ENCODE measurements at places on chromosomes 6 and 20.

- no peak for DNase-seq
Measured at GRCh38 chr6:30931272-30931671, 698 bp downstream of the SFTA2 start.

DNA sequence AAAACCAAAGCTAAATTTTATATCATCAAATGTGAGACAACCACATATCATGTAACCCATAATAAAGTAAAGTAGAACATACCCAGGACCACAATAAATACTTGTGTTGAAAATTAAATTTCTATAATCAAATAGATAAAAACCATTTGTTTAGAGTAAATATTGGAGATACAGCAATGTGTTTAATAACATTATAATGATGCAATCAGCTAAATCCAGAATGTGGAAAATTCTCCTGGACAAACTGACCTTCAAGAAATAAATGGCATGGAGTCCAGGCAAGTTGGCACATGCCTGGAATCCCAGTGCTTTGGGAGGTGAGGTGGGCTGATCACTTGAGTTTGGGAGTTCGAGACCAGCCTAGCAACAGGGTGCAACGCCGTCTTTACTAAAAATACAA, 84.0 kb downstream of the GPX5 start:
- DNase-seq, result no peak

GRCh38 chr6:139308286-139308916, 16.6 kb upstream of the TXLNB start:
- no peak for DNase-seq

DNA sequence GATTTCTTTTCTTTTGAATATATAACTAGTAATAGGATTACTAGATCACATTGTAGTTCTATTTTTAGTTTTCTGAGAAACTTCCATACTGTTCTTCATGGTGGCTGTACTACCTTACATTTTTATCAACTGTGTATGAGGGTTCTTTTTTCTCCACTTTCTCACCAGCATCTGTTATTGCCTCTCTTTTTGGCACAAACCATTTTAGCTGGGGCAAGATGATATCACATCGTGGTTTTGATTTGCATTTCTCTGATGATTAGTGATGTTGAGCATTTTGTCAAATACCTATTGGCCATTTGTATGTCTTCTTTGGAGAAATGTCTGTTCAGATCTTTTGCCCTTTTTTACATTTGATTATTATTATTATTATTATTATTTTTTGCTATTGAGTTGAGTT, 86.1 kb upstream of the TCF21 start:
- DNase-seq, result no peak

DNA sequence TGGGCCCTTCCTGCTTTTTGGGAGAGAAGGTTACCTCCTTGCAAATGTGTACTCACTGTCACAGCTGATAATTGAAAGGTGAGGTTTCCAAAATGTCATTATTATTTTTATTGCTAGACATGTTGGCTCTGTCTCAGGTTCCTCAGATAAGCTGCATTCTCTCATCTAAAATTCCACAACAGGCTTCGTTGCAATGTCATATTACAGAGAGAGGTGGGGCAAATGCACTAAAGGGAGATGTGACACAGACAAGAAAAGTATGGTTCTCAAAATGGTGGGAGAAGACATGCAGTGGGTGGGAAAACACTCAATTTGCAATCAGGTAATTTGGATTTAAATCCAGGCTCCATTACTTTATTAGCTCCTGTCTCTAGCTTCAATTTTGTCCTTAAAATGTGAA, 256.4 kb upstream of the POU3F2 start:
- DNase-seq, result no peak

DNA sequence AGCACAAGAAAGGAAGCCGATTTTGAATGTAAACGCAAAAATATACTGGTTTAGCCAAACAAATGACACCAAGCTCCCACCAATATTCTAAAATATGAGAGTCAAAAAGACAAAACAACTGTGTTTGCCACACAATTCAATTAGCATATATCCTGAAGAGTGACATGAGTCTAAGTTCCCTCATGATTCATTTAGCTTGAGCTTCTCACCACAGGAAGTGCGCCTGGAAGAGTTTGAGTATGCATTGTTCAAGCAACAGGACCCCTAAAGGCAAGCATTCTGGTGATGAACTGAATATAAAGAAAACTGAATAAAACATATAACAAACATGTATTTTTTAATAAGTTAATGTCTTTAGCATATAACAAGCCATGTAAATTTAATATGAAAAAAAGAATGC, 115.2 kb upstream of the RUNX2 start:
- DNase-seq, result no peak

- DNase-seq, result no peak
Measured at GRCh38 chr6:46923476-46923875, 1.7 kb upstream of the ADGRF5 start.

DNA sequence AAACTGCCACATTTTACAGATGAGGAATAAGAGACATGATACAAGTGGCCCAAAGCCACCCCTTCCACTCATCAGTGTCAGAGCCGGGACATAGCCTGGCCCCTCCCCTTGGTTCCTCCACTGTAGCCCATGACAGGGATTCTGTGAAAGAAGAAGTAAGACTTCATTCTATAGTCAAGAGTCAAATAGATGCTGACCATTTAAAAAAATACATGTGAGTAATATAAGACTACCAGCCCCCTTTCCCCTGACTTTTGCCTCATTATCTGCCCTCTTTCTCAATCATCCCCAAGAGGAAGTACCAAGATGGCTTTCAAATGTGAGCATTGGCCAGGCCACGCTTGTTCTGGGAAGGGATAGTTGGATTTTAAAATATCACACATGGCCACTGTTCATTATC, 57.8 kb upstream of the TAB2 start:
- no peak for DNase-seq

Data from MG63 (cell line).